Vagina (tissue), 2 donors: ENCODE measurements at places on chromosomes 4 and X.

GRCh38 chr4:148216866-148217814, 225.1 kb downstream of the NR3C2 start:
- DNase-seq: no peak

DNA sequence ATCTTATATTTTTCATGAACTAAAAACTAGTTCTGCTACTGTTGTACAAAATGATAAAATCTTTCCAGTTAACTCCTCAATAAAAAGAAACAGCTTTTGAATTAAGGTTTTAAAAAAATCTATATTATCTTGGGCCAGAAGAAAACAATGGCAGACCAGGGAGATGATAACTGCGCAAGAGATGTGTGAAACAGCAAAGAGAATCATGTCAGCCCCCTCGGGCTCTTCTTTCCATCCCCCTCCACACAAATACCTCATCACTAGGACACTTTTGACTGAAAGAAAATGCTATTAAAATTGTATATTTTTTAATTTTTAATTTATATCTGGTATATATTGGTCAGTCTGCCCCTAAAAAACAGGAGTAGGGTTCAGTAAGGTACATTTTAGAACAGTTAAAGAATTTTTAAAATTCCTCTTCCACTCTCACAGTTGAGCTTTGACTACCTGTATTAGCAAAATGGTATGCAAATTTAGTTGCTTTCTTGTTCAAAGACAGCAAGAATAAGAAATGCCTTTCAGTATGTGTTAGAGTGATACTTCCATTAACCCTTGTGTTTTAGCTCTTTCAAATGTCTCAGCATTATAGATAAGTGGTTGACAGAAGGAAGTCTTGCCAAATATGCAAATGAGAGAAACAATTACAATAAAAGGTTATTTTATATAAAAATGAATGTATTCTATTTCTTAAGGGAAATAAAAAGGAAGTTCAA, 36.4 kb upstream of the LCORL start:
- no peak for DNase-seq

DNA sequence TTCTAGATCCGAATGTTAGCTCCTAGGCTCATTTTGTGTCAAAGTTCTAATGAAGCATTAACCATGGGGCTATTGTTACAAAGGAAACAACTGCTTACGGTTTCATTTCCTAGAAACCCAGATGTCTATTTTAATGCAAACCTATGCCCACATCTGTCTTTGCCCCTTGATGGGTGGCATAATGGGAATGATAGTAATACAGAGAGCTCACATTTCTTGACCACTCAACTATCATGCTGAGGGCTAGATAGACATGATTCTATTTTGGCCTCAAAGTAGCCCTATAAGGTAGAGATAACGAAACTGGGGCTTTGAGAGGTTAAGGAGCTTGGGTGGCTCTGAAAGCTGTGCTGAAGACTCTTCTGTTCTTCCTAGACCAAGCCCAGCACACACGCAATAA, 1.9 kb downstream of the TLR7 start:
- no peak for DNase-seq

DNA sequence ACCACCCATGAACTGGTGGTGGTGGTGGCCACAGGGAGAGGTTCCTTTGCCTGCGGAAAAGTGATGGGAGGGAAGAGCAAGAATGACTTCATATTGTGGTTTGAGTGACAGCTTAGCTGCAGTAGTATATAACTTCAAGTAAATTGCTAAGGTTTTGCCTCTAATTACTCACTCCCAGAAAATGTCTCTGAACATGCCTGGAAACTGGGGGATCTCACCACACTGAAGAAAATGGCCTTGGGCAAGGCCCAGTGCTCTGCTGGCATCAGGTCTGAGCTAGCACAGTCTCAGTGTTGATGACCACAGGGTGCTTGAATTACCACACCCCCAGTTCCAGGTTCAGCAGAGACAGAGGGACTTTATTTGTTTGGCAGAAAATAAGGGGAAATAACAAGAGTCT, 2085.4 kb downstream of the ARAP2 start:
- no peak for DNase-seq

- DNase-seq: no peak
These were observed 54.2 kb downstream of the RPS3A start for GRCh38 chr4:151153585-151153984.

DNA sequence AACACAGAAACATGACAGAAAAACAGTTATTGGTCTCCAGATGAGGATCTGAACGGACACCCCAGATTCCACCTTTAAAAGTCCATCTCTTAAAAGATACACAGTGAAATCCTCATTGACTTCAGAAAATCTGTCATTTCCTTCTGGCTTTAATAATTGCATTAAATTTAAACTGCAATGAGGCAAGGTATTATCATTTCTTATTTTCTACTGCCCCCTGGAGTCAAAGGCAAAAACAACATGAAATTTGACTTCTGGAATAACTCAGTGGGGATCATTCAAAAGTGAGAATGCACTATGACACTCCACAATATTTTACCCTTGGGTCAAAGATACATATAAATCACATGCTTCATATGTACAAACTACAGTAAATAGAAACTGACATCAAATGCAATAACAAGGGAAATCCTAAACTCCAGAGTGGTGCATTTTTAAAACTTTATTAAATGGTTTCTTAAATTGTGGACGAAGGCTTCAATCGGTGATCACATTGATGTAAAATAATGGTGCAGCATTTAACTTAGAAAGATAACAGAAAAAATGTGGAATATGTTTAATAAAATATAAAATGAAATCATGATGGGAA, 56.4 kb upstream of the SPANXN1 start:
- DNase-seq: no peak

DNA sequence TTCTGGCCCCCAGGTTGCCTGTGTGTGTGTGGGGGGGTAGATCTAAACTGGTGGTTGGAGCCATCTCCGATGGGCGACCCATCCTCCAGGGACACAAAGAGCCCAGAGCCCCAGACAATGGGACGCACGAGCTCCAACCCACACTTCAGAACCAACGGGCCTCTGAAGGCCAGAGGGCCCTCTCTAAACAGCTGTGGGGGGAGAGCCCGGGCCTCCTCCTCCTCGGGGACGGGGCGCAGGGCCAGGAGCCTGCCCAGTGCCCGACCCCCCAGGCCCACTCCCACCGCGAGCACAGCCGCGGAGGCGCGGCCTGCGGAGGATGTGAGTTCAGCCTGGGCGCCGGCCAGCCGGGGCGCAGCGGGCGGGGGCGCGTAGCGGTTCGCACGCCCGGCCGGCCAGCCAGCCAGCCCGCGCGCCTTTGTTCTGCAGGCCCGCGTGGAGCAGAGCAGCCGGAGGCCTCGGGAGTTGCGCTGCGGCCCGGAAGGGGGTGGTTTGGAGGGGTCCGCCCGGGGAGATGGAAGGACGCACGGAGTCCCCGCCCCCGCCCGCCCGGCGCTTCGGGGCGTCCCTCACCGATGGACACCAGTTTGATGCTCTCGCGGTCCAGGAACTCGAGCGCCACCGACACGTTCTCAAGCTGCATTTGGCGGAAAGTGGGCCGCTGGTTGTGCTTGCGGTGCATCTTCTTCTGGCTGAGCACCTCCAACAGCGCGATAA, 4.0 kb downstream of the FLNA start:
- DNase-seq: no peak

DNA sequence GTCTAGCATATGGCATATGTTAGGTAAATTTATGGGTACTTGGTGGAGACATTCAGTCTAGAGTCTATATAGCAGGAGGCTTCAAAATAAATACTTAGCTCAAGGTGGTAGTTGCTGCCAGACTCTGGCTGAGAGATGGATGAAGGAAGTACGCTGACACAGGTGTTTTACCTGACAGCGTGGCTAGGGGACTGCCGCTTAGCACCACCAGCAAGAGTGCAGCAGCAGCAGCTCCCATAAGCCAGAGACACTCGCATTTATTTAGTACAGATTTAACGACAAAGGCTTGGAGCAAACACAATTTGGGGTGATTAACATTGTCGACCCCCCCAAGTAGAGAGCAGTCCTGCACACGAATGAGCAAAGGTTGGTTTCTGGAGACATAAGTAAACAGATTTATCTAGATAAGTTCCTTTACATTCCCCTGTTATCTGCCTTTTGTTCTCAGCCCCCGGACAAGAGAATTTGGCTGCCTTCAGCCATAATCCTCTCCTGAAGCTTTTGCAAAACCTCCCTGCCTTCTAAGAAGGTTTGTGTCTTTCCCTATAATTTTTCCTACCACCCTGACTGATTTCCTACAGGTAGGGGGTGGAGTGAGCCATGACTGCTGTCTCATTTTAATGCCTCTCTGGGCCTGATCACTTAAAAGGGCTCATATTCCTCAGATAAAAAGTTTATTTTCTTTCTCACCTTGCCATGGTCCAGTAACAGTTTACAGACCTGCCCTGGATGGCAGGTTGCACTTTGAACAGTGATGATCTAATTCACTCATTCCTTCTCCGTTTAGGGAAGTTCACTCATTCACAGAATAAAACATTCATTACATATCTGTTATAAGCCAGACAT, 64.6 kb downstream of the RHOH start:
- DNase-seq: no peak

- DNase-seq: no peak
These were observed 21.8 kb upstream of the CTSO start for GRCh38 chr4:155975511-155975910.

DNA sequence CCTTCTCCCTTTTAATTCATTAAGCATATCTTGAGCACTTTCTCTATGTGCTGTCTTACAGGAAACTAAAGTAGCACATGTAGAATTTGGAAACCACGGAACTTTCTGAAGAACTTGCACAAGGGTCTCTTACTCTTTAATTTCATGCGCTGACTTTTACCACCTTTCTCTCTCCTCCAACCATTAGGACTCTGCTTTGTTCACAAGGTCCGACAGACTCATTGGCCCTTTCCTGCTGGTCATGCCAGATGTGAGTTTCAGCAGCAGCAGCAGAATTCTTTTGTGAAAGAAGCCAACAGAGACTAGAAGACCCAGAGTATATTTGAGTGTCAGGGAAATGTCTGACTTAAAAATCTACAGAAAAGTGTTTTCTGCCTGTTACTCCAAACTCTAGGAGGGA, 207.1 kb downstream of the GUCY2F start:
- no peak for DNase-seq

GRCh38 chrX:135112096-135112729, 8.1 kb downstream of the ETDB start:
- no peak for DNase-seq

GRCh38 chr4:169601016-169601771, 11.2 kb downstream of the NEK1 start:
- DNase-seq: no peak

GRCh38 chr4:114613560-114613959, 15.0 kb downstream of the UGT8 start:
- DNase-seq: no peak

- DNase-seq: no peak
These were observed 30.1 kb downstream of the PDE5A start for GRCh38 chr4:119598521-119598920.

- no peak for DNase-seq
These were observed 14.8 kb downstream of the BLOC1S4 start for GRCh38 chr4:6730603-6731317.

GRCh38 chrX:2965965-2966364, 36.8 kb upstream of the ARSD start:
- no peak for DNase-seq

- DNase-seq: no peak
These were observed 16.3 kb downstream of the SLIT2 start for GRCh38 chr4:20268028-20268427.

DNA sequence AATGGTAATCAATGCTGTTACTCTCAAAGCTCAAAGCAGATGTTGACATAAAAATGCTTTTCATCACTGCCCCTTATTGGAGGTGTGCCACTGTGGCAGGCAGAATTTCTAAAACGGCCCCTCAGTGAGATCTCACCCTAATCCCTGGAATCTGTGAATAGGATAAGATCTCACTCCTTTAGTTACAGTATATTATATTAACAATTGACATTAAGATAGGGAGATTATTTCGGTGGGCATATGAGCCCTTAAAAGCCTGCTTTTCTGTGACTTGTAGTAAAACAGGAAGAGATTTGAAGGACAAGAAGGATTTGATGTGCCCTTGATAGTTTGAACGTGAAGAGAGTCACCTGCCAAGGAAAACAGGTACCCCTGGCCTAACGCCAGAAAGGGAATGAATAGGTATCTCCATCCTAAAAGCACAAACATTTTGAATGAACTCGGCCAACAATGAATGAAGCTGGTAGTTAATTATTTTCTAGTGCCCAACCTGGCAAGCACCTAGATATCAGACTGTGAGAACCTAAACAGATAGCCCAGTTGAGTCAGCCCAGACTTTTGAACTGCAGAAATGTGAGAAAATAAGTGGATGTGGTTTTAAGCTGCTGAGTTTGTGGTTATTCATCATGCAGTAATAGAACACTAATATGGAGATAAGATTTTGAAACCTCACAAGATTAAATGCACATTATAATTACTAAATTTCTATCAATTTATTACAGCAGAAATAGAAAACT, 881.6 kb downstream of the PCDH18 start:
- DNase-seq: no peak

- DNase-seq: no peak
These were observed 144.9 kb downstream of the ENOX2 start for GRCh38 chrX:130758072-130758471.

DNA sequence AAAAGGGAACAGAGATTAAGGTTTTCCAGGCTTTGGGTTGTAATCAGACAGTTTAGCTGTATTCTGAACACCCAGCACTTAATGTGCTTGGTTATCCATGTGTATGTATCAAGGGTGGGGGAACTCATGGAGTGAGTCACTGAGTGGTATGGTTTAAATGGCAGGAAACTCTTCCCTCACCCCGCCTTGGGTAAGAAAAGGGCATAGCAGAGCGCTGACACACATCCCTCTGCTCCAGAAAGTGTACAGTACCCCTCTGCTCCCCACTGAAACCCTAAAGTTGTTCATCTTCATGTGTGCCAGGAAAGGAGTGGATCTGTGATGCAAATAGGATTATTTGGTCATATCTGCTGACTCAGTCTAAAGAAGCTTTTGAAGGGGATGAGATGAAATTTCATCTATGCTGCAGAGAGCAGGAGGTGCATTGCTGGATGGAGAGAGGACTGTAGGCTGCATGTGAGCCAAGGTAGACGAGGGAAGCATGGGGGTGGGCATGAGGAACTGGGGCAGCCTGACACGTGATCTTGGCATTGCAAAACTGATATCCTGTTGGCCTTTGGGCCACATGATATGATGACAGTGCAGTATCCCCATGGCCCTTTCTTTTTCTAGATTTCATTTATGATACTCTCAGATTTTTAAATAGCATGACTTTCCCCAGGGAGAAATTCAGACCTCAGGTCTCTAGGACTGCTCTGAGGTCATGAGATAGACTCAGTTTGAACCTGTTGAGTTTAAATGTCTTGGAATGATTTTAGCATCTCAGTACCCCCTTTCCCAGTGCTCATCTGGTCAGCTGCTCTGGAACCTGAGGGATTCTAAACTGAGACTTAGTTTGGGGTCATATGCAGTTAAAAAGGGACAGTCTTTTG, 84.8 kb downstream of the TMEM164 start:
- no peak for DNase-seq
